Epithelial cell of prostate (primary cell): ENCODE measurements at places on chromosomes 11 and 22.

DNA sequence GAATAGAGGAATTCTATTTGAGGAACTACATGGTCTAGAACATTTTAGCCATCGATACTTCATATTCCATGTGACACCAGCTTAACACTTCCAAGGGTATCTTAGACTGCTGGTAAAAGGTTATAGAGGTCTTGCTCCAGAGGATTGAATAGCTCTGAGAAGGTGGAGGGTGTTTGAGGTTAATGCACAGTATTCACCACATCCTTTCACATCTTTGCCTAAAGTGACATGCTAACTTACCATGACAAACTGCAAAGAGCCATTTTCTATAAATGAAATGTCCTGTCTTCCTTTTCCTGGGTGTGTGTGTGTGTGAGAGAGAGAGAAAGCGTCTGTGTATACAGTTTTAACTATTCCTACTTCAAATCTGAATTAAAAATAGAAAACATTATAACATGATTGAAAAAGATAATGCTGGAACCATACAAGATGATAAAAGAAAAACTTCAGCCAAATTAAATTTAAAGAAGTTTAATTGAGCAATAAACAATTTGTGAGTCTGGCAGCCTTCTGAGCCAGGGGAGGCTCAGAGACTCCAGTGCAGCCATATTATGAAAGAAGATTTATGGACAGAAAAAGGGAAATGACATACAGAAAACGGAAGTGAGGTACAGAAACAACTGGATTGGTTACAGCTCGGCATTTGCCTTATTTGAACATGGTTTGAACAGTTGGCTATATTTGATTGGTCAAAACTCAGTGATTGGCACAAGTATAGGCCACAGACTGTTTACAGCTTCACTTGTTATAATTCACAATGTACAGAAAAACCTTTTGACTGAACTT lies 320.9 kb upstream of the CCDC179 start:
- DNase-seq, result no peak

DNA sequence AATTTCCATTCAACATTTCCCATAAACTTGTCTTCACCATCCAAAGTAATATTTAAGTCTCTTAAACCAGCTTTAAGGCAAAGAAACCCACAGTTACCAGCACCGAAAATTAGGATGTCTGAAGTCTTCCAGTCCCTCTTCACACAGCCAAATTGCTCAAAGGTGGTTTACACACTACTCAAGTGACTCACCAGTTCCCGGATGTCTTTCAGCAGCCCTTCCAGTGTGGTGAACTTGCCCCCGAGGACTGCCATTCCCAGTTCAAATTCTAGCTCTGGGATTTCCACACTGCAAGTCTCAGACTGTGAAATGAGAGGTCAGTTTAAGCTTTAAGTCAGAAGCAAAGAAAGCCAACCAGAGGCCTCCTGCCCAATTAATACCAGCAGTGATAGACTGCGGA lies 5.1 kb downstream of the ZPR1 start:
- DNase-seq, result no peak

DNA sequence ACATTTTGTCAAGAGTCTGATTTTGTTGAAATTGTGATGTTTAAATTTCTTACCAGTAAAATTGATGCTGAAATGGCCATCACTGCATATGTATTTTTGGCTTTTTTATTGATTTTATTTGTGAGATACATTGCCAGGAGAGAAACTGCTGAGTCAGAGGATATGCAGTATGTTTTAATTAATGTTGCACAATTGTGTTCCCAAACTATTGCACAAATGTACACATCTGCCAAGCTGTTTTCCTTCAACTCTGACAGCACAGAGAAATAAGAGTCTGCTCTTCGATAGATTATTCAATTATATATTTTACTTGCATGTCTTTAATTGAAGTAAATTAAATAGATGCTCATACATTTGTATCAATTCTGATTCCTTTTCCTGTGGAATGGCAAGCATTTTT lies 640.2 kb upstream of the LUZP2 start:
- no peak for DNase-seq

DNA sequence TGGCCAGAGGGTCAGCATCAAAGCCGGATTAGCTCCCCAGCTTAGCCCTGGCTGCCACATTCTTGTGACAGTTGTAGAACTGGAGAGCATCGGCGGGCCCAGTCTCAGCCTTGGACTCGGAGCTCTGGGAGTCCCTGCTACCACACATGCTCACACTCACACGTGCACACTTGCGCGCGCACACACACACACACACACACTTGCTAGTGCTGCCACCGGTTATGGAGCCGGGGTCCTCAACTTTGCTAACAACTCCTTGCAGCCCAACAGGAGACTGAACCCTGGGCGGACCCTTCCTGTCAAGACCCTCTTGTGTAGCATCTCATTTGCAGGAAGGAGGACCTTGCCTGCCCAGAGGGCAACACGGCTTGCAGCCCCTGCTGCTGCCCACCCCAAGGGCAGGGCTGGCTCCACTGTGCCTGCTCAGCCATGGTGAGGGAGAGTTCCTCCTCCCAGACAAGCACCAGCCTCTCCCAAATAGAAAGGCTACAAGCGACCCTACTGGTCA lies 107.6 kb downstream of the WNT7B start:
- DNase-seq, result no peak

- DNase-seq, result no peak
These were observed 180.9 kb downstream of the KIF18A start for GRCh38 chr11:27926981-27927481.

- no peak for DNase-seq
These were observed 30.2 kb upstream of the BID start for GRCh38 chr22:17804331-17805080.
